ENCODE measurements at places on chromosomes 16 and 17.

DNA sequence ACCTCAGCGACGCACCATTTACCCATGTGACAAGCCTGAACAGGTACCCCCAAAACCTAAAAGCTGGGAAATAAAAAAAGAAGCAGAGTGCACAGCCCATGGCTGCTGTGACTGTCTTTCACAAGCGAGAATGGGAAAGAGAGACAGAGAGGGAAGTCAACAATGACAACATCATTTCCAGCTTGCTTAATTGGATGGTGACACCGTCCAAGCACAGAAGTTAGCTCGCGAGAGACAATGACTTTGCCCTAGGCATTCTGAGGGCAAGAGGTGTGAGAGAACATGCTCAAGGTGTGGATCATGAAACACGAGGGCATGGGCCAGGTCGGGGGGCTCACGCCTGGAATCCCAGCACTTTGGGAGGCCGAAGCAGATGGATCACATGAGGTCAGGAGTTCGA lies 19.3 kb upstream of the NSMCE1 start:
- no peak for DNase-seq

GRCh38 chr16:29915590-29916247 lies 10.3 kb downstream of the KCTD13 start:
- DNase-seq = no peak

DNA sequence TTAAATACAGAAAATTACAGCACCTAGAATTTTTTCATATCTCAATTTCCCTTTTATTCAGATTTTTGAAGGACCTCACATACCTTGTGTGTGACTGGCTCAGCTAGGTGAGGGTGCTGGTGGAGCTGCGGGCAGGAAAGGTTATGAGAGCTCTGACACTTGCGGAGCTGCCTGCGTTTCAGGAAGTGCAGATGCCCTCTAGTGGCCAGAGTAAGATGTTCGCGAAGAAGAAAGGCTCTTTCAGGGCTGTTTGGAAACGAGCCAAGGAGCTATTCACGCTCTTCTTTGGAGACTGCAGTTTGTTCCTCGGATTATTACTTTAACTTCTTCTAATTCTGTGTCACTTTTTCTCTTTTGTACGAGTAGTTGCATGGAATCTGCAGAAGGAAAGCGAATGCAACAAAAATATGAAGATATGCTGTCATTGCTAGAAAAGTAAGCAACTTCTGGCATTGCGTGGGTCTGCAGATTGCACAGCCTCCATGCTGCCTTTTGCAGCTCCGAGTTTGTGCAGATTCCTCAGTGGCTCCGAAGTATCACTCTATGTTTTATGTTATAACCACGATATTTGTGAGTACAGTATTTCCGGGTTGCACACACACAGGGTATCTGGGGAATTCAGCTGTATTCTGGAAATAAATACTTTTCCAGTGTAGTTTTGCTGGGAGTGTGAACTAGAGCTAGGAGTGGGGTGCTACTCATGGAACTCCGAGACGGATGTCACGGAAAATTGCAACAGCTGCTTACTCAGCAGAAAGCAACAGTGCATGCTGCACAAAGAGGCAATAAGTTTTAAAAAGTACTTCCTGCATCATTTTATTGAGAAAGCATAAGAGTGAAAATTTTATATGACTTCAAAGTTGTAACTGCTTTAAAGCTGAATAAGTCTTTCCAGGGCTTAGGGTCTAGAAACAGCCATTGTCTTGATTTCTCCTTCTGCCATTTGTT lies 46.3 kb downstream of the DNAH9 start:
- DNase-seq = peak; percentile 28

- no peak for DNase-seq
These were observed 137.4 kb downstream of the PARN start for GRCh38 chr16:14492614-14493013.

DNA sequence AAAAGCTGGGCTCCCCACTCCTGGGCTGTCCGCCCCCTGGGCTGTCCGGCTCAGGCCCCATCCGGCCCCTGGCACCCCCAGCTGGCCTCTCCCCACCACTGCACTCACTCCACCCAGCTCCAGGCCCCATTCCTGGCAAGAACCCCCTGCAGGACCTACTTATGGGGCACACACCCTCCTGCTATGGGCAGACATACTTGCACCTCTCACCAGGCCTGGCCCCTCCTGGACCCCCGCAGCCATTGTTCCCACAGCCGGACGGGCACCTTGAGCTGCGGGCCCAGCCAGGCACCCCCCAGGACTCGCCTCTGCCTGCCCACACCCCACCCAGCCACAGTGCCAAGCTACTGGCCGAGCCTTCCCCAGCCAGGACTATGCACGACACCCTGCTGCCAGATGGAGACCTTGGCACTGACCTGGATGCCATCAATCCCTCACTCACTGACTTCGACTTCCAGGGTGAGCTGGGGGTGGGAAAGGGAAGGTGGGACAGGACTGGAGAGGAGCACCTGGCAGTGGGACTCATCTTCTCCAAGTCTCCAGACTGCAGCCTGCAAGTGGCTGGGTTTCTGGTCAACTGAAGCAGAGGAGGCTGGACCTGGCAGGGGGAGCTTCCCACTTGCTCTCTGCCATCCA lies 17.6 kb downstream of the UNC119 start:
- no peak for DNase-seq

DNA sequence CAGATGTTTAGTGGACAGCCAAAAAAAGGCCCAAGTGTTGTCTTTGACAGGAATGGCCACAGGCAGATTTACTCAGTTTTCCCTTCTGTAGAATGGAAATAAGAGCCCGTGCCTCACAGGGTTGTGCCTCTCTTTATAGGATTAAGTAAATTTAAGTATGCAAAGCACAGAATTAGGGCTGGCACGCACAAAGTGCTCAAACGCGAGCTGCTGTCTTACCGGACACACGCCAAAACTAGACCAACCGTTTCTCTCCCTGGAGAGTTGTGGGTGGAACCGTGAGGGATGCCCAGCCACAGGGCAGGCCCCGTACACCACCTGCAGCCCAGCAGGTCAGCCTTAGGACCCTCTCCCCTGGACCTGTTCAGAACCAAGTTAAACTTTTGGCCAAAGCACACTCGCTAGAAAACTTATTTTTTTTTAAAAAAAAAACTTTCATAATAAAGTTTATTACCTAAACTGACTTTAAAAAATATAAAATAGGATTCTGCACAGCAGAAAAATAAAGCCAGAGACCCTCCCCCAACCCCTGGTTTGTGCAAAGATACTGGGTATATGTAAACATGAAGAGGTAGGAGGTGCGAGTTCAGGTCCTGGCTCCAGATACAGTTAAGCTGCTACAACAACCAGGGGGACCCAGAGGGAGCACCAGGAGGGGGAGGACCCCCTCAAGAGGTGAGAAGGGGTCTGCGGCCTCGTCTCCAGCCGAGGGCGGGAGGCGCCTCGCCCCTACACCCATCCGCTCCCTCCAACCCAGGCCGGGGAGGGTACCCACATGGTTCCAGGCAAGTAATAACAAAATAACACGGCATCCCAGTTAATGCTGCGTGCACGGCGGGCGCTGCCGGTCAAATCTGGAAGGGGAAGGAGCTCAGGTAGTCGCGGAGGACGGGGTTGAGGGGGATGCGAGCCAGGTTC lies 1.8 kb downstream of the SOCS1 start:
- no peak for DNase-seq

- DNase-seq = no peak
These were observed 2.5 kb downstream of the ITGAD start for GRCh38 chr16:31395647-31396046.

DNA sequence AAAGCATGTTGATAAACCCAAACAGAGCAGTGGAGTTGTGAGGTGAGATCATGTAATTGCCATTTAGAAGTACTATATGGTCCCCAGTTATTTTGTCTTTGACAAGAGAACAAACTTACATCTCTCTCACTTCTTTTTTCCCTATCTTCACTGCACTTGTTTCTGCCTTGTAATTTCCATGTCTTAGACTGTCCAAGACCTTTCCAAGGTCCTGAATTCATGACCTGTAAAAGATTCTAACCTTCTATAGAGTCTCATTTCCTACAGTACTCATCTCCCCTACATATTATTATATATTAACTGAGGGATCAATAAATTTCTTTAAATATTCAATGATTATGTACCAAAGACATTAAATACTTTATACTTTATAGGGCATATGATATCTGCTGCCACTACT lies 295.3 kb upstream of the KIF2B start:
- no peak for DNase-seq

GRCh38 chr17:50609380-50610074 lies 25.2 kb upstream of the ABCC3 start:
- DNase-seq = no peak

GRCh38 chr17:48610282-48611211 lies at the start of gene HOXB7:
Gene HOXB7 (minus strand): TSS chr17:48611017. CDS start chr17:48610918, 99 bp downstream.
- peak; percentile 46 for DNase-seq

DNA sequence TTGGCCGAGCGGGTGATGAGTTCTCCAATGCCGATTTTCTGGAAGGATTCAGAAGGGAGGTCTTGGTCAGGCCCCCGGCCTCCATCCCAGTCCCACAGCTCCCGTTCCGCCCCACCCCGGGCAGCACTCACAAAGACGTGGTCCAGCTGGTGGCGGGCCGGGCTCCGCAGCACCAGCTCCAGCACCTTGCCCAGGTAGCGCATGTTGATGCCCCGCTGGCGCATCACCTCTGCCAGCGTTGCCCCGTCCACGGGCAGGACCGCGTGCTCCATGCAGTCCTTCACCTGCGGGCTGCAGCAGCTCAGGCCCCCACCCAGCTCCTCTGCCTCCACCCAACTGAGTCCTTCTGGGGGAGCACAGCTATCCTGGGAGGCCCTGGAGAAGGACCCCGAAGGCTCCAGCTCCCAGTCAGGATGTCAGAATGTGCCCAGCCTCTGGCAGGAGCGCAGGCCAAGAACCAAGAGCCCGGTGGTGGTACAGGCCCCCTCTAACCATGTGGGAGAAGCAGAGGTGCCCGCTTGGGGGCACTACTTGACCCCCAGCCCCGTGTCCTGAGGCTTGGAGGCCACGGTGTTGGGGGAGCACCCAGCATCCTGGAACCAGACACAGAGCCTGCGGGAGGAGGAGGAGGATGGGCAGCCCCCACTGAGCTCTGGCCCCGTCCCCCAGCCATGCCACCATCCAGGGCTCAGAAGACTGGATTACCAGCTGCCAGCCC lies 16.2 kb downstream of the CLUH start:
- no peak for DNase-seq

- no peak for DNase-seq
These were observed 1.9 kb upstream of the KRTAP4-5 start for GRCh38 chr17:41151525-41151924.

DNA sequence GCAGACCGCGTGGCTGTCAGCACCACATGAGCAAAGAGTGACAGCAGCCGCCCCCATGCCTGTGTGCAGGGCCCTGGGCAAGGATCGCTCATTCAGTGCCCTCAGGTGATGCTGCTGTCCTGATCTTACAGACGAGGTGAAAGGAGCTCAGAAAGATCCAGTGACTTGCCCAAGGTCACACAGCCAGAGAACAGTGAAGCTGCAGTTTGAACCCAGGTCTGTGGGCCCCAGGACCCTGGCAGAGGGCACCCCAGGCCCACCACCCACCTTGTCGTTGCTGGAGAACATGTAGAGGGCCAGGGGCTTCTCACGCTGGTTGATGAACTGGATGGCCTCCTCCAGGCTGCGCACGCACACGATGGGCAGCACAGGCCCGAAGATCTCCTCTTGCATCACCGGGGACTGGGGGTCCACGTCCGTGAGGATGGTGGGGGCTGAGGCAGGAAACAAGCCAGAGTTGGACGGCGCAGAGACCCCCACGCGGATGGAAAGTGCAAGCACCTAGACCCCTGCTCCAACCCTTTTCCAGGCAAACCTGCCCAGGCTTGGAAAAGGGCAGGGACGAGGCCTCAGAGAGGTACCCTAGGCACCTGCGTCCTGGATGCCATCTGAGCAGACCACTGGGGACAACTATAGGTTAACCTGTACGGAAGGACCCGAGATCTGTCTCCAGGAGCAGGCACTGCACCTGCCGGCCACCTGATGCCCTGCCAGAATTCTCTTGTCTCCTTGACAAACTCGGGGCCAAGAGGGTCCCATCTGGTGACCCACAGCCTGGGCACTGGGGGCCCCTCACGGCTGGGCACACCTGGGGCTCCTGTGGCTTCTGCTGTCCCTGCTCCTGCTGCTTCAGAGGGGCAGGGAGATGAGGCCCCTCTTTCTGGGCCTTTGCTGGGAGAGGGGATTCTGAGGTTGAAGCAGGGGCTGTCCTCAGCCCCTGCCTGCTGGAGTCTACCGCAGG lies 8.6 kb downstream of the ALDH3A1 start:
- DNase-seq = no peak

DNA sequence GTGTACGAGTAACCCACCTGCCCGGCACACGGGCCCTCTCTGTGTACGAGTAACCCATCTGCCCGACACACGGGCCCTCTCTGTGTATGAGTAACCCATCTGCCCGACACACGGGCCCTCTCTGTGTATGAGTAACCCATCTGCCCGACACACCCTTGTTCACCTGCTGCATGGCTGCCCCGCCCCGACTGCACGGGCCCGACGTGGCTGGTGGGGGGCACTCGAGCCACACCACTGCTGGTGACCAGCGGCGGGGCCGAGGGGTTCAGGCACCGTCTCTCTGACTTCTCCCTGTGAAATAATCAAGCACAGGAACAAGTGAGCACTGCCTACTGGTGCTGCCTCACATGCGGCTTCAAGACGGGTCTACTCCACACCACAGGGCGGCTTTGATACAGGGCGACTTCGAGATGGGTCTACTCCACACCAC lies 22.1 kb downstream of the MAP1LC3B start:
- DNase-seq = no peak

- DNase-seq = no peak
These were observed 15.3 kb downstream of the KLHL36 start for GRCh38 chr16:84663433-84664101.

DNA sequence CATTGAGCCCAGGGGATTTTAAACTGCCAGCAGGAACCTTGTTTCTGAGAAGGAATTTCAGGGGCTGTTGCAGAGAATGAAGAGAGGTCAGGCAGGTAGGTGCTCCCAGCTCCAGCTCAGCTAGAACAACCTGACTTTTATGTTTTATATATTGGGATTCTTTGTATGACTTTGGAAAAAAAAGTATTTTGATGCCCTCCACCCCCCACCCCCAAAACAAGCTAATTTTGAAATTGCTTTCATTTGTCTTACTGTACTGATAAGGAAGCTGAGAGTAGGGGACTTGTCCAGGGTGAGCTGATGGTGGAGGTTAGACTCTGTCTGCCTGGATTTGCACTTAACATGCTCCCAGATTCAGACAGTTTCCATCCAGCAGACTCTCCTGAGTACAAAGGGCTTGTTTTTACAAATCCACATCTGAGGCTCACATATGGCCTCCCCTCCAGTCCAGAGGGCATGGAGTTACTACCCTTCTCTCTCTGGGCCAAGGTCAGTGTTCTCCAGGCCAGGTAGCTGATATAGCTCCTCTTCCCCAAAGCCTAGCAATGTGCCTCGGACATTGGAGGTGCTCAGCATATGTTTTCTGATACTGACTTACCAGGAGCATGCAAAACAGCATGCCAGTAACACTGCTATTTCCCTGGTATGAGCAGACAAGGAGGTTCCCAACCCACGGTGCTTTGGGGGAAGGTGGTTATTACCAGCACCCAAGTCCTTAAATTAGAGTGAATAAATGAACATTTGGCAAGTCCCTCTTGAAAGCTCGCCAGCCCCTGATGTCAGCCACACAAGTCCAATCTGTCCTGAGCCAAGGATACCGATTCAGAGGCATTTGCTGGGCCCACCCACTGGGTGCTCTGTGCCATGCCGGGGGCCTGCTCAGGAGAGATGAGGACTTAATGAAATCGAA lies 11.3 kb downstream of the STX1B start:
- no peak for DNase-seq

- no peak for DNase-seq
These were observed 1.5 kb upstream of the SPAG7 start for GRCh38 chr17:4969047-4969550.

- DNase-seq = no peak
These were observed 2.0 kb upstream of the ABR start for GRCh38 chr17:1181753-1182137.
